Motor neuron (in vitro differentiated cells): ENCODE measurements at places on chromosomes 11 and 22. TPM values are rescaled to one million over a fixed set of nuclear protein-coding genes. Genes with fewer than 3 reads are reported as not detected.
A peak's percentile ranks its signal among the peaks of the same experiment; 100 is the strongest.

- ATAC-seq = no peak
Measured at GRCh38 chr11:17552392-17553248, 5.6 kb downstream of the OTOG start.

GRCh38 chr22:28711820-28712777, 29.5 kb downstream of the CHEK2 start:
- peak; percentile 79 for ATAC-seq

DNA sequence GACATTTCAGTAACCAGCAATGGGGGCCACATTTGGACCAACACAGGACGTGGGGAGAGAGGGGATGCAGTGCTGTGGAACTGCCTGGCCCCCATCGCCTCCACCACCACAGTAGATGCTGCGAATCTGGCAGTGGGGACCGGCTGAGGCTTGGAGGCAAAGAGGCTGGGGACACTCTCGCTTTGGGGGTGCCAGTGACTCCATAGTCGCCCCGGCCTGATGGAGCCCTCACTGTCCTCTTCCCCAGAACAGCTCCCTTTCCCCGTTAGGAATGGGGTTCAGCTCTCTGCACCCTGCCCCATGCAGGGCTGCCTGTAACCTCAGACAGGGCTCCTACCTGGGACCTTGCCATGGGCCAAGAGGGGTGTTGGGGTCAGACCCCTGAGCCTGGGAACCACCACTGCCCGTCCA, 1.8 kb upstream of the MUC2 start:
- no peak for ATAC-seq

DNA sequence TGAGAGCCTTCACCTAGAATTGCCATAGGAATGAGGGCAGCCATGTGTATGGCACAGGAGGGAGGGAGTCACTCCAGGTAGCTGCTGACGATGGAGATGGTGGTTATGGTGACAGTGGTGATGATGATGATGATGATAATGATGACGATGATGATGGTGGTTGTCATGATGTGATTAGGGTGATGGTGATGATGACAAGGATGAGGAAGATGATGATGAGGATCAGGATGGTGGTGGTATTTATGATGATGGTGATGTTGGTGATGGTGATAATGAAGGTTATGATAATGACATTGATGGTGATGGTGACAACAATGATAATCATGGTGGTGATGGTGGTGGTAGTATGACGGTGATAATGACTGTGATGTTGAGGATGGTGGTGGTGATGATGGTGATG, 1130.5 kb downstream of the BRD1 start:
- no peak for ATAC-seq

GRCh38 chr11:32439501-32440210, 4.3 kb upstream of the WT1 start:
- ATAC-seq = no peak

GRCh38 chr11:82004537-82005213, 729.0 kb downstream of the FAM181B start:
- no peak for ATAC-seq

DNA sequence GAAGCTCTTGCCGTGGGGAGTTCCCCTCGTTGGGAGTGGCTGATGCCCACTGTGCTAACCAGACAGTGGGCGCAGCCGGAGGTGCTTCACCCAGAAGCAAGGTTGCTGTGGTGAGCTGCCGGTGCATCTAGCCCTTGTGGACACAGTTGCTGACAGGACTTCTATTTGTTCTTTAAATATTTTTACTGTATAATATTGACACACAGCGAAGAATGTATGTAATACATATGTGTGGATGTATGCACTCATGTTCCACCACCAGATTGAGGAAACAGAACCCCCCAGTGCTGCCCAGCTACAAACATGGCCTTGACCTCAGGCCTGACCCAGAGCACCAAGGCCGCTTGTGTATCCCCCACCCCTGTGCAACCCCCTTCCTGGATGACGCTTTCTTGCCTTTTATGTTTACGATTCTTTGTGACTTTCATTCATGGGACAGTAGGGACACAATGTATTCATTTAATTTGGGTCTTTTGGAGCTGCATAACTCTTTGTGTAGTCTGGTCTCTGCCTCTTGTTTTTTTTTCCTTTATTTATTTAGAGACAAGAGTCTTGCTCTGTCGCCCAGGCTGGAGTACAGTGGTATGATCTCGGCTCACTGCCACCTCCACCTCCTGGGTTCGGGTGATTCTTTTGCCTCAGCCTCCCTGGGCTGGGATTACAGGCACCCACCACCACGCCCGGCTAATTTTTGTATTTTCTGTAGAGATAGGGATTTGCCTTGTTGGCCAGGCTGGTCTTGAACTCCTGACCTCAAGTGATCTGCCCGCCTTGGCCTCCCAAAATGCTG, 132.6 kb downstream of the TBC1D22A start:
- ATAC-seq = no peak

- ATAC-seq = no peak
Measured at GRCh38 chr11:25961539-25961938, 370.4 kb upstream of the ANO3 start.

DNA sequence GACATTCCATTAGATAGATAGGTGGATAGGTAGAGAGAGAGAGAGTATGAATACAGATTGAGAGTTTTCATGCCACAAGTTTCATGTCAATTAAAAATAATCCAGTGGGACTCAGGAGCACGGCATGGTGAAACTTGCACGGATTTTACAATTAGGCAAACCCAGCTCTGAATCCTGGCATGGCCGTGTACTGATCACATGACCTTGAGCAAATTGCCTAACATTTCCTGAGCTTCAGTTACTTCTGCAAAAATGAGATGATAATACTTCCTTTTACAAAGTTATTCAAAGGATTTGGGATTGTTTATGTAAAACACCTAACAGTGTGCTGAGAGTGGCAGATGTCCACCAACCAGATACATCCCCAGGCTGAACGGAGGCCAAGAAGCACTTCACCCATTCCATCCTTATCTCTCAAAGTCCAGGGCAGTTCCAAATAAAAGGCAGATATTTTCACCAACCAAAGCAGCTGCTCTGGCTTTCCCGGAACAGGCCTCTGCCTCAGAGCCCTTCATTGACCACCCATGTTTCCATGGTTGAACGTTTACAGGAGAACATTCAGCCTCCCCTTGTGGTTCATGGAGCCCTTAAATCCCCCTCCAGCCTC, 17.9 kb downstream of the APLNR start:
- no peak for ATAC-seq

GRCh38 chr11:45485070-45485707, 180.2 kb downstream of the CHST1 start:
- no peak for ATAC-seq

DNA sequence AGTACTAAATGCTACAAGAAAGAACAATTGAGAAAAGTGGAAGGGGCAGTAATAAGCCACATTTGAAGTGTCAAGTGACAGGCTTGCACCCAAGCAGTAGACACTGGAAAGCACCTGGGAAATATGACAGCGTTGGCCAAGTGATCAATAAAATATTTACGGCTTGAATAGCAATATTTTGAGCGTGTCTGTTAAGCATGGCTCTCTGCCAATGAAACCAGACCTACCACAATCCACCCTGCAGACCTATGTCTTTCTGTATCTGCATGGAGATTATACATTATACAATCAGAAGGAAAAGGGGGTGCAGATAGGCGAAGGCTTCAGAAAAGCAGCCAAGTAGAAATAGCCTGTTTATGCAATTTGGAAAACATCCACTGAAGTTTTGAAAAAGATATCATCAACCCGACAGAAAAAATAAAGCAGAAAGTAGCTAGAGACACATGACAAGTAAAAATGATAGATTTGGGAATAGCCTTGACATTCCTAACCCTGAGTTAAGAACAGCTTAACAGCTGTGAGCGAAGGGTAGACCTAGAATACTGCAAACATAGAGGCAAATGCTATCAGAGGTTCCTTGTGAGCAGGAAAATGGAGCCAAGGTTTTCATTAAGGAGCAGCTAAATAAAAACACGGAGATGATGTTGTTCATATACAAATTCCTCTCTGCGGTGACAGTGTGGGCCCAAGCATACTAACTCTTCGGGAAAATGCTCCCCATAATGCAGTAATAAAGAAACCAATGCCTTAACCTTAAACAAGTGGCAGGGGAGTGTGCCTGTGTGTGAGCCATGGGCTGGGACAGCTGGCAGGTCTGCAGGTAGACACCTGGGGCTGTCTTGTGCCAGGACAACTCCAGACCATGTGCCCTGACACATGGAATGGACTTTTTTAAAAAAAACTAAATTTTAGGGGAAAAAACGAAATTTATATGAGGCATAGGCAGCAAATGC, 71.3 kb downstream of the ETS1 start:
- ATAC-seq = no peak

DNA sequence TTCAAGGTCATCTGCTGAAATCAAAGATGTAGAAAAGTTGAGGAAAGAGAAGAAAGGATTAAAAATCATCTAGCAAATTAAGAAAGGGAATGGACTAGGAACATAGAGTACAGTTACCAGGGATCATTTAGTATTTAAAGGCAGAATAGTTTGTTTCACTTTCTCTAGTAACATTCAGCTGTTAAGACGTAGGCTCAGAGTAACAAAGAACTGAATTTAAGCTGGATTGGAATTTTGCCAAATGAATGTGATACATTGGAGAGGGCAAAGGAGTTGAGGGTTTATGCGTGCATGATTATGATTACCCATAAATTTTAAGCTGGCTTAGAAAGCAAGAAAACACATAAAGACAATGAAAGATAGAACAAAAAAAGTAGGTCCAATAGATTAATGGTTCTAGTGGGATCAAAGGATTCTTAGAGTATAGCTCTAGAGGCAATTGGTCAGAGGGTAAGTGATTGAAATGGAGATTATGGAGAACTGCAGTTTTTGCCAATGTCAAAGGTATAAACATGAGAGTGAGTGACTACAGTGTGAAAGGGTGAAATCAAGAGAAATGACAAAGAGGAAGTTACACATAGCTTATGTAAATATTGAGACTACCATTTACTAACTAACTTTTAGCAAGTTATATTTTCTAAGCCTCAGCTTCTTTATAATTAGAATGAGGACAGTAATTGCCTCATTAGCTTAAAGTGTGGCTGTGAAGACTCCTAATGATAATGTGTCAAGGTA, 190.0 kb downstream of the GRIA4 start:
- ATAC-seq = no peak

GRCh38 chr11:129215506-129216245, 23.6 kb upstream of the ARHGAP32 start:
- ATAC-seq = no peak

Gene GVQW3
- 15.5 and 16.9 TPM in 2 replicates for total RNA-seq

DNA sequence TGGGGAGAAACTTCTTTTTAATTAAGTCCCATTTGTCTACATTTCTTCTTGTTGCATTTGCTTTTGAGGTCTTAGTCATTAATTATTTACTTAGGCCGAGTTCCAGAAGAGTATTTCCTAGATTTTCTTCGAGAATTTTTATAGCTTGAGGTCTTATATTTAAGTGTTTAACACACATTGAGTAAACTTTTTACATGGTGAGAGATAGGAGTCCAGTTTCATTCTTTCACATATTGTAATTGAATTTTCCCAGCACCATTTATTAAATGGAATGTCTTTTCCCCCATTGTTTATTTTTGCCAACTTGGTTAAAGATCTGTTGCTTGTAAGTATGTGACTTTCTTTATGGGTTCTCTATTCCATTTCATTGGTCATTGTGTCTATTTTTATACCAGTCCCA, 1344.0 kb upstream of the RAG2 start:
- ATAC-seq = no peak

DNA sequence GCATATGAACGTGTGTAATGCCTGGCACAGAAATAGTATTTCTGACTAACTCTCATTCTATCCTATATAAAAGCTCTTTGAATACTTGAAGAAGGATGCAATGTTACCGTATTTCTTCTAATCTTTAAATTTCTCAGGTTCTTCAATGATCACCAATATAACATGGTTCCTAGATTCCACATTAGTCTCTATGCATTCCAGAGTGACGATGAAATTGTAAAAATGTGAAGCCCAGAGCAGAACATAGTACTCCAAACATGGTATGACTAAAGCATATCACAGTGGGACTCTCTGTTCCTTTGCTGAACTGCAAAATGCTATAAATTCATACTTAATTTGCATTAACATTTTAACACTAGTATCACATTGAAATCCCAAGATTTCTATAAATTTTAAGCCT, 877.6 kb upstream of the CHORDC1 start:
- ATAC-seq = no peak

DNA sequence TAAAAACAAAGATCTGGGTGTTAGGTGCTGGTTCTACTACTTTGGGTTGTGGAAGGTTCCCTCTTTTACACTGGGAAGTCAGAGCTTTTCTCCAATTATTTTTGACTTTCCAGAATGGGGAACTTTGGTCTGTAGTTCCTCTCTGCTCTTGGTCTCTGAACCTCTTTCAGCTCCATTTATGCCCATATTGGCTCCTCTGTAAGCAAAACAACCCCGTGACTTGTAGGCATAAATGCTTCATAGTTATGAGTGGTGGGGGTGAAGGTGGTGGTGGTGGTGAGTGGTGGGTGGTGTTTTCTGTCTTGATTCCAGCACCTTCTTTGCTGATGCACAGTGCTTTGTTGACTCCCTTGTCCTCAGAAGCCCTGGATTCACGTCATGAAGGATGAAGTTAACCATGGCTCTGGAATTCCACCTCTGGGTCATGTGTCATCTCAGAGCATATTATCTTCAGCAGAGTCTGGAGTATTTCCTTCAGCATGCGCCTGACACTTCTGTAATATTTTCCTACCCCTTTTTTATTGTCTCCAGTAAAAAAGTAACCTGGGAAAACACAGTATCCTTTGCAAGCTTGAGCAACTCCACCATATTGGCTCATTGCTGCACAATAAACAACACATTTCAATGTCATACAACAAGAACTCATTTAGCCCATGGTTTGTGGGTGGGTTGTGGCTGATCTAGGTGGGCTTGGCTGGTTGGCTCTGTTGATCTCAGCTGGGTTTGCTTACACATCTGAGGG, 24.1 kb upstream of the GRK3 start:
- ATAC-seq = no peak

- no peak for ATAC-seq
Measured at GRCh38 chr22:20132686-20133246, 1.2 kb downstream of the ZDHHC8 start.

Gene ESRRA
- total RNA-seq = 36.7 and 41.9 TPM in 2 replicates

Gene OR52E2
- total RNA-seq = 2.3 and 2.6 TPM in 2 replicates

GRCh38 chr22:38034278-38034882, 22.8 kb upstream of the PICK1 start:
- ATAC-seq = peak; percentile 23

Gene CNGA4
- not detected in 2 replicates for total RNA-seq

Gene CADM1
- total RNA-seq = 107 and 110 TPM in 2 replicates

Gene TRIM29
- total RNA-seq = 0.32 and 0.58 TPM in 2 replicates

DNA sequence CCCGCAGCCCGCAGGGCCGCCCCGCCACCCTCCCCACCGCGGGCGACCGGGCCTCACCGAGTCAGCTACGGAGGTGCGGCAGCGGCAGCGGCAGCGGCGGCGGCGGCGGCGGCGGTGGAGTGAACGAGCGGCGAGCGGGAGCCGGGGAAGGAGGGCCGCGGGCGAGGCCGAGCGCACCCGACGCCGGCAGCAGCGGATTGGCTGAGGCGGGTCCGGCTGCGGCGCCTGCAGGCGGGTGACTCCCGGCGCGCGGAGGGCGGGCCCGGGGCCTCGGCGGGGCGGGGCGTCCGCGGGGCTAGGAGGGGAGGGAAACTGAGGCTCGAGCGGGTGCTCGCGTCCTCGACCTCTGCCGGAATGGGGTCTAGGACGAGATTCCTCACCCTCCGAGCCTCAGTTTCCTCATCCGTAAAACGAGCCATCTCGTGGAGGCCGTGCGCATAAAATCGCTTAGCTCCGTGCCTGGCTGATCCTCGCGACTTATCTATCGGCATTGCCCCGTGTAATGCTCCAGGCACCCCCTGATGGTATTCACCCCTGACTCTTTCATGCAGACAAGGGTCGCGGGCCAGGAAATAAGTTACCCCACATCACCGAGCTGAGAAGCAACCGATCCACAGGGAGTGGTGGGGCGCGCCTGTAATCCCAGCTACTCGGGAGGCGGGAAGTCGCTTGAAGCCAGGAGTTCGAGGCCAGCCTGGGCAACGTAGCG, at the start of gene CPT1A:
CPT1A (minus strand) TSS at position 199 of the 709 bp plus-strand sequence. CDS start 26,442 bp downstream, outside the sequence.
- ATAC-seq = peak; percentile 36

GRCh38 chr11:69746752-69747742, 28.1 kb downstream of the FGF4 start:
- no peak for ATAC-seq
